ENCODE measurements at places on chromosomes 2 and 18.

DNA sequence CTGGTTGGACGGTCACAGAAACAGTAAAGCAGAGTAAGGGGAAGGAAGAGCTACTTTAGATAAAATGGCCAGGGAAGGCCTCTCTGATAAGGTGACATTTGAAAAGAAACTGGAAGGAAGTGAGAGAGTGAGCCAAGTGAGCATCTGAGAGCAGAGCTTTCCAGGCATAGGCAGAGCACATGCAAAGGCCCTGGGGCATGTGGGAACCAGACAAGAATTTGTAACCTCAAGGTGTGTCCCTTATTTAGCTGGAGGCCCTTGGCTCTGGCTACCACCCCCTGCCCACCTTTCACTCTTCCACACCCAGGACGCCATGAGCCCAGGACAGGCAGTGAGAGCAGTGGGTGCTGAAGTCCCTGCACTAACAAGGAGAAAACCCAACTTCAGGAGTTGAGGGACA is 116.0 kb downstream of the CELF4 start:
- no peak for DNase-seq

- no peak for DNase-seq
Measured at GRCh38 chr2:43791035-43791765, 17.4 kb downstream of the DYNC2LI1 start.

GRCh38 chr2:240916571-240917008 is 10.5 kb downstream of the CROCC2 start:
- no peak for DNase-seq

- DNase-seq: no peak
Measured at GRCh38 chr2:1081451-1082225, 131.0 kb downstream of the SNTG2 start.

DNA sequence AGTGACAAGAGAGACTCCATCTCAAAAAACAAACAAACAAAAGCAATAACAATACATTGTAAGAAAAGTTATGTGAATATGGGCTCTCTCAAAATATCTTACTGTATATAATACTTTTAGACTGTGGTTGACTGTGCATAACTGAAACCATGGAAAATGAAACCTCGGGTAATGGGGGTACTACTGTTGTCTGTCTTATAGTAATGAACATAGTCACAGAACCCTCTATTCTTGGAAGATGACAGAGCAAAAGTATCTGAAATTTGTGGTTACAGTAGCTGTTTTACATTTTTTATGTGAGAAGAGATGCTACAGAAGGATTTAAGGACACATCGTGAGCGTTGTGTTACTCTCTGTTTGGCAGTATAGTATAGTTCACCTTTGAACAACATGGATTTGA is 60.5 kb downstream of the MAP4K4 start:
- DNase-seq: no peak

DNA sequence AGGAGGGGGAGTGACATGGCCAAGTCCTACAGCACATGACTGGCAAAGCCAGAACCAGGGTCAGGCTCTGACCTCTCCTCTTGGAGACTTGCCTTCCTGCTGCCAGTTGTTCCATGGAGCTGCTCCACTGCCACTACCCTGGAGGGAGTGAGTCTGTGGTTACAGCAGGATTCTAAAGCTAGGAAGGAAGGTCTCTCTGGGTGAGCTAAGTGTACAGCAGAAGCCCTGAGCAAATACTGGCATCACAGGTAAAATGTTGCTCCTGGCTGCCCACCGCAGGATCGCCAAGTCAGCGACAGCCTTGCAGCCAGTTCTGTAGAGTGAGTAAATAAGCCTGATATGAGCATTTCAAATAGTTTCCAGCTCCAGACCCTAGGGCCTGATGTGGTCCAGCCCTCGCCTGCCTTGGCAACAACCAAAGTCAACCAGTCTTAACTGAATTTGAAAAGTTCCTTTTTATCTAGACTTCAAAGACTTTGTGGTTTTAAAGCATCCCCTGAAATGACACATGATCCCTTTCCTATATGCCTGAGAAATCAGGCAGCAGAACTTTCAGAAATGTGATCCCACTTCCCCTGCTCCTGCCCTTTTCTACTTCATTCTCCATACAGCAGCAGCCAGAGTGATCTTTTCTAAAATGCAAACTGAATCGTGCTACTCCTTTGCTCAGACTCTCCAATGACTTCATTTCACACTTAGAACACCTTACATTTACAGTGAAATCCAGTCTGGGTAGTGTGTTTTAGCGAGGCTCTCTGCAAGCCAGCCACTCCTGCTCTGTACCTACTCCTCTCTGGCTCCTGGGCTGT is 114.3 kb downstream of the MGAT5 start:
- DNase-seq: no peak

- DNase-seq: no peak
Measured at GRCh38 chr18:71827301-71827700, 716.8 kb downstream of the CBLN2 start.

GRCh38 chr2:119481501-119482455 is 42.5 kb downstream of the SCTR start:
- DNase-seq: no peak

DNA sequence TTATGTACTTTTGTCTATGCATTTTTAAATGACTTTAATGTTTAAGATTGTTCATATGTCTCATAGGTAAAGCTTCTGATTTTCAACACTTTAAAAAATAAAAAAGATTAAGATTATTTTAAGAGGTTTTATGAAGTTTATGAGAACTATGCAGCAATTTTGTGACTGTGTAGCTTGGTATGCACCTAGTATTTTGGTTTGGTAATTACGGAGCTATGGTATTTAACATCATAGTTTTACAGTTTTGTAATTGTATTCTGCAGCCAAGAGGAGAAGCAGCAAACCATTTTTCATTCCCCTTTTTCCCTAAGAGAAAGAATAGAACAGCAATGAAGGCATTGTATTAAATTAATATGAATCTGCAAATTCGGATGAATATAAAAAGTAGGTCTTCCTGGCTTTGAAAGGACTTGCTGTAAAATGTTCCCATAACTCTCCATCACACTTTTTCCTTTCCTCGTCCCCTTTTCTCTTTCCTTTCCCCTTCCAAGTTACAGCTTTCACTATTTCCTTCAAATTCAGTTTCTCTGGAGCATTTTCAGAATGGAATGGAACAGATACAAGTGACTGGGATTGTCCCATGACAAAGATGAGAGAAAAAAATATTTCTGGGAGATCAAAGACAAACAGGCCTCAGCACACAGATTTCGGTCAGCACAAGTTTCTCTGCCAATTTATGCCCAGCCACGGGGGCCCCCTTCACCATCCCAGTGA is 26.1 kb upstream of the PIEZO2 start:
- no peak for DNase-seq
